ENCODE measurements at places on chromosomes 7 and 10.

DNA sequence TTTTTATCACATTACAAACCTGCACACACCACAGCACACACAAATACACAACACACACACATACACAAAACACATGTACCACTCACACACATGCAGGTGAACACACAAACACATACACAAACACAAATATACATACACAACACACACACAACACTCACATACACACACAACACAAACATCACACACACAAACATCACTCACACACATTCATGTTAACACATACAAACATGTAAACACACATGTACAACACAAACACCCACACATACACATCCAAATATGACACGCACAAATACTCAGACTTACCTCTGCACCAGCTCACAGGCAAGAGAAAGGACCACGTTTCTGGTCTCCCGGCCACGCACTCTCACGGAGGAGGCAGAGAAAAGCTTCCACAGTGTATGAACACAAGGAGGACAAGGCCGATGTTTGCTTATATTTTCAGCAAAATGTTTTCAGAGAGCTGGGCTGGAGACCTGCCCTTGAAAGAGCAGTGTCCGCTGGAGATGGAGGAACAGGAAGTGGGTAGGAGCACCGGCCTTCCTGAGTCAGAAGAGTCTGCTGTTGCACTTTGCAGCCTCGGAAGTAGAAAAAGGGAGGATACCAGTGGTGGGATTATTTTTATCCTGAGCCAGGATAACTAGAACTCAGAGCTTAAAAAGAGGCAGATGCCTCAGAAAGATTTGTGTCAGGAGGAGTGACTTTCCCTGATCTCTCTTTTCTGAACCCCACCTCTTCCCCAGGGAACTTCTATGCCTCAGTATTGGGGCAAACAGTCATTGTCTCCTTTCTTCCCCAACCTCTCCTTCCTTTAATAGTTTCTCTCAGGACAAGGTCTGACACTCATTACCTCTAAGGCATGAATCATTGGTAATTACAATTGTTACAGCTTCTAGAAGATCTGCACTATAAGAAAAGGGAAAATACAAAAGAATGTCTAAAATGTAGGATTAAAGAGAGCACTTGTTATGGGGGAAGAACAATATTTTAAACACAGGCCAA lies at the start of gene GIMAP6:
Gene GIMAP6 (minus strand): TSS at position 520 of the 999 bp plus-strand sequence. CDS start 2,243 bp downstream, outside the sequence.
- no peak for DNase-seq

GRCh38 chr7:36096460-36097095 lies 56.5 kb upstream of the EEPD1 start:
- no peak for DNase-seq

DNA sequence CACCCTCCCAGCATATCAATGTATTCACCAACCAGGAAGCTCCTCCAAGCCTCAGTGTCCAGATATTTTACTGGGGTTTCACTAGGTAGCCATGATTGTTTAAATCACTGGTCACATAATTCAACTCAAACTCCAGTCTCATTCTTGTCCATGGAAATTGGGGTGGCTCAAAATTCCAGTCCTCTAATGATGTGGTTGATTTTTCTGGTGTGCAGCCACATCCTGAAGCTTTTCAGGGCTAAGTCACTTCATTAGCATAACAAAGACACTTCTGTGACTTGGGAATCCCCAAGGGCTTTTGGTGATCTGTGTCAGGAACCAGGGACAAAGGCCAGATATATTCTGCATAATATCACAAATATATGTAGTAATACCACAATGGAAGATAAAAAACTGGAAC lies 786.9 kb upstream of the IGFBP3 start:
- no peak for DNase-seq

DNA sequence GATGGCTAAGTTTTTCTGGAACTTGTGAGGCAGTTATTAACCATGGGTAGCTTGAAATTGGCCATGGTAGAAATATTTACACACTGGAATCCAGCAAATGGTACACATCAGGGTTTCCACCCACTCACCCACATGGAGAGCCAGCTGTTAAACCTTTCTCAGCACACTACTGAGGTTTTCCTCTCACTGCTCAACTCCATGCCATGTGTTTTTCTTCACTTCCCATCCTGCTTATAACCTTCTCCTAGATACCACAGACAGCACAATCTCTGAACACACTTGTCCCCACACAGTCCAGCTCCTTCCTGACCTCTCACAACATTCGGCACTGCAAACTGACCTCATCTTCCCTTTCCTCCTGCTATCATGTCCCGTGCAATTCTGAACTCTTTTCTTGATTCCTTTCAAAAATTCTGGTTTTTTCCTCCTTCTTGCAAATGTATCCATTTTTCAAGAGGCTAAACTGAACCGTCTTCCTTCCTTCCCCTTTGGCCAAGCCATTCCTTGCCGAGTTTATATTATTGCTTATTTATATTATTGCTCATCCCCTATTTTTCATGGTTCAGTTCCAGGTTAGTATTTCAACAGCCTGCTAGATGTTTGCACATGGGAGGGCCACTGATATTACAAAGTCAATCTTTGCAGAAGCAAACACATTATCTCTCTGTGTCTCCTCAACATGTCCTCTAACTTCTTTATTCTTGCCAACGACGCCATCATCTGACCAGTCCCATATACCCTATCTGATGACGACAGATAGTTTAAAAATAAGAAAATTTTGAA lies 606.4 kb downstream of the SORCS1 start:
- no peak for DNase-seq

- no peak for DNase-seq
Observed at GRCh38 chr7:13856012-13856411, 133.5 kb downstream of the ETV1 start.

DNA sequence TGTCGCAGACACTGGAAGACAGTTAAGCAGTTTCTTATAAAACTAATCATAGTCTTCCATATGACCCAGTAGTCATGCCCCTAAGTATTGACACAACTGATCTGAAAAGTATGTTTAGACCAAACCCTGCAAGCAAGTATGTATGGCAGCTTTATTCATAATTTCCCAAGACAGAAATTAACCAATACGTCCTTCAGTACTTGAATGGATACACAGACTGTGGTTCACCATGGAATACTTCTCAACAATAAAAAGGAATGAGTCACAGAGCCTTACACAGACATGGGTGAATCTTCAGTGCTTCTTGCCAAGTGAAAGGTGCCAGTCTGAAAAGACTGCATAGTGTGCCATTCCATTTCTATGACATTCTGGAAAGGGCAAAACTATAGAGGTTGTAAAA lies 50.2 kb upstream of the AKR1E2 start:
- no peak for DNase-seq

DNA sequence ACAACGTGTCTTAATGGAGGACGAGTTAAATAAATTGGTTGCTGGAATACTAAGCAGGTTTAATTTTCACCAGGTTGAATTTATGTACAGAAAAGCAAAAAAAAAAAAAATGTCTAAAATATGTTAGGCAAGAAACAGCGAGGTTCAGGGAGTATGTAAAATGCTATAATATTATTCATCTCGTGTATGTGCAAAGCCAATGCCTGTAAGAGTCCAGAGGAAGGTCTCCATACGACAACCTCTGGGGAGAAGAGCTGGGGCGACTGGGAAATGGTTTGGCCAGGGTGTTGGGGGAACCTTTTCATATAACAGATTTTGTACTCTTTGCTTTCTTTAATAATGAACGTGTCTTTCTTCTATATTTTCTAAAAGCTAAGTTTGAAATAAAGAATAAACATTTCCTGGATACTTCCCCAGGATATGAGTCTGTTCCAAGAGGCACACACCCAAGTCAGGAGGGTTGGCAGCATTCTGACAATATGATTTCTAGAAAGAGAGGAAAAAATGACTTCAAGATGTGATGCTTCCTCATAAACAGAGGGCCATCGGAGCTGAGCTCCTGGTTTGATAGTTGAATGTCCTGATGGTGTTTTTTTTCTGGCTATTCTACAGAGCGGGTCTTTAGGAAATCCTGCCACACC lies 208.6 kb upstream of the MGMT start:
- DNase-seq, result no peak

GRCh38 chr10:130000918-130001317 lies 36.8 kb upstream of the EBF3 start:
- DNase-seq, result no peak

DNA sequence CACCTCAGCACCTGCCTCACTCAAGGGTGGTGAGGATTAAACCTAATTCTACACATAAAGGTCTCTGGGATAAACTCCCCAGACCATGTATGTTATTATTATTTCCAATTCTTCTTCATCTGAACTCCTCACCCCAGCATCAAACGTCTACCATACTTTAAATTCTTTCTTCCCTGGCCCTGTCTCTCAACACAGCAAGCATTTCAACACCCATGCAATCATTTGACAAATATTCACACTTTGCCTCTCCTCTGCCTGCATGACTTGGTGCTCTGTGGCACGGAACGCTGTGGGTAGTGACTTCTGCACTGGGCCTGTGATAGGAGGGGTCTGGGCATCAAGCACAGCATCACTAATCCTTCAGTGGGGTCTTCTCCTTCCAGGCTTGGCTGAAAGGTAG lies 490.8 kb downstream of the TNS3 start:
- no peak for DNase-seq

DNA sequence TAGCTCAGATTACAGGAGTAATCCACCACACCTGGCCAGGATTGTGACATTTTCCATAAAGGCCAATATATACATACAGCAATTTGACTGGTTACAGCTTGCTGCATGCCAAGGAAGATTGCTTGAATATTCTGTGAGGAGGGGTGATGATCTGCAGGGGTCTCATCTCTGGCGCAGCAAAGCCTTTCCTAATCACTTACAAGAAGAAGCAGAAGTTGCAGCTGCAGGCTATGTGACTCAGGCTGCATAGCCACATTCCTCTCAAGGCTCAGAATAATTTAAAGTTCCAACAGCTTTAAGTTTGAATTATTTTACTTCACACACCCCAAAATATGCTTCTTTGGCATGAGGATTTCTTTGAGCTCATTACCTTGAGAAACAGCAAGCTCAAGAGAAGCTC lies 11.4 kb upstream of the RASGEF1A start:
- no peak for DNase-seq

DNA sequence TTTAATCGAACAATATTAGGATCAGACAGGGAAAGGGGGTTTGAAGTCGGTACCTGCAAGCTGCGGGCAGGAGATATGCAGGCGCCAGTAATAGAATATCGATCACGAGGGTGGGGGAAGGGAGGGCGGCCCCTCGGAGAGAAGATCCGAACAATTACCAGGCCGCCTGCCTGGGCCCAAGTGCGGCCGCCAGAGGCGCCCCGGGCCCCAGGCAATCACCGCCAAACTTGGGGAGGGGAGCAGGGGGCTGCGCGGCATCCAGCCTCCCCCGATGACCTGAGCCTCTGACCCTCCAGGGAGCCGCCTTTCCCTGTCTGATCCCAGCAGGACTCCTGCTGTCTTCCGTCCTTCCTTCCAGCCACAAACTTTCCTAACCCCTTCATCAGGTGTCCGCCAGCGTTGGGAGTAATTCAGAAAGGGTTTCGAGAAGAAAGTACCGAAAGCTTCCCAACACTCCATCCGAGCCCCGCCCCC lies 1.1 kb downstream of the NKX1-2 start:
- no peak for DNase-seq

DNA sequence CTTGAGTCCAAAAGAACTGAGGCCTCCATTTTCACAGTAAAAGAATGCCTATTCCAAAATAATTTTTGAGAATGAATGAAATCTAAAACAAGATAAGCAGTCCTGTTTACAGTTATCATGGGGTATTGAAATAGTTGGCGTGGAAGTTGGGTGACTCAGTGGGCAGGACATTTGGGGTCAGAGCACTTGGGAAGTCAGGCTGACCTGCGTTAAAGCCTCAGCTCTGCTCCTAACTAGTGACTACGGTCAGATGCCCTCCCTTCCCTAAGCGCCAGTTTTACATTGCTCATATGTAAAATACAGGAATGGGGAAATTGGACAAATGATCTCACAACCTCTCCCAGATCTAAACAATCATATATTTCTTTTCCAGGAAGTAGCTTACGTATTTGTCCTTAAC lies 2.3 kb upstream of the PAPSS2 start:
- DNase-seq, result no peak

GRCh38 chr10:70956029-70956759 lies 67.8 kb upstream of the PCBD1 start:
- DNase-seq, result no peak

- DNase-seq, result no peak
Observed at GRCh38 chr10:72322280-72323058, 32.2 kb downstream of the DNAJB12 start.

DNA sequence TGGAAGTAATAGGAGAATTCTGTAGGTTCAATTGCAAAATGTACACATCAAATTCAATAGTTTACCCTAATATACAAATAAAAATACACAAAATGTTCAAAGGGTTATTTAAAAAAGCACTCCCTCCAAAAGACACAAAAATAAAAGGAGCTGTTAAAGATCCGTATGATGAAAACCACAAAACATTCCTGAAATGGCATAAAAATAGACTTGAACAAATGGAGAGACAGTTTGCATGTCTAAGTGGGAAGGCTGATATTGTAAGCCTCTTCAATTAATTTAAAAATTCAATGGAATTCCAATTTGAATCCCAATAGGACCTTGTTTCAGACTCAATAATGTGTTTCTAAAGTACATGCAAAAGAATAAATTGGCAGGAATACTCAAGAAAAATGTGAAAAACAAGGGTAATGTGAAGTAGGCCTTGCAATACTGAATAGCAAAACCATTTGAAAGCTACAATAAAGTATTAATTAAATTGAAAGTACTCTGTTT lies 38.0 kb upstream of the INSYN2A start:
- DNase-seq, result no peak

GRCh38 chr10:60042262-60042661 lies 135.9 kb upstream of the CCDC6 start:
- no peak for DNase-seq

GRCh38 chr10:76743169-76743568 lies 894.4 kb downstream of the KCNMA1 start:
- no peak for DNase-seq

DNA sequence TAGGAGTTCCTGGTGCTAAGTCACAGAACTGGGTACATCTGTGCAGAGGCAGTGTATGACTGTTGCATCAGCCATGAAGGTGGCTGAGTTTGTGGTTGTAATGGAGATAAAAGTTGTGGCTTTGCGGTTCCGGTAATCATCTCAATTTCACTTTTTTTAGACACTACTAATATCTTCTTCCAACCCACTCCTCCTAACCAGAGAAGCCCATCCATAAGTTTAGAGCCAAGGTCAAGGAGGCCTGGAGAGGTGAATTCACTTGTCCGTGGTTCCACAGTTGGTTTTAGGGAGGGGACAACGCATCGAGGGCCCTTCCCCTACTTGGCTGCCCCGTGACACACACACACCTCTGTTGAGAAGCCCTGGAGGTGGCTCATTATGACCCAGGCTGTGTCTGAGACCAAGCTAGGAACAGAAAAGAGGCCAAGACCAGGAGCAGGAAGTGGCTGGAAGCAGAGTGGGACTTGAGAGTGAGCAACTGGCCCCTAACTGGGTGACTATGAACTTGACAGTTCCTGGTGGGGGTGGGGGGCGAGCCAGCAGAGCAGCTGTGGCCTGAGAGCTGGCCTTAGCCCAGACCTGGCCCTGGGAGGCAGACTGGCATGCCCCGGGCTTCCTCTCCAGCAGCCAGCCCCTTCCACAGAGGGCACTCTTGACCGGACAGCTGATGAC lies 66.8 kb upstream of the COL13A1 start:
- DNase-seq, result no peak

All from spinal cord (tissue), 10 donors.